ENCODE measurements at places on chromosomes 16 and 17. TPM values are rescaled to one million over a fixed set of nuclear protein-coding genes. Genes with fewer than 3 reads are reported as not detected.

DNA sequence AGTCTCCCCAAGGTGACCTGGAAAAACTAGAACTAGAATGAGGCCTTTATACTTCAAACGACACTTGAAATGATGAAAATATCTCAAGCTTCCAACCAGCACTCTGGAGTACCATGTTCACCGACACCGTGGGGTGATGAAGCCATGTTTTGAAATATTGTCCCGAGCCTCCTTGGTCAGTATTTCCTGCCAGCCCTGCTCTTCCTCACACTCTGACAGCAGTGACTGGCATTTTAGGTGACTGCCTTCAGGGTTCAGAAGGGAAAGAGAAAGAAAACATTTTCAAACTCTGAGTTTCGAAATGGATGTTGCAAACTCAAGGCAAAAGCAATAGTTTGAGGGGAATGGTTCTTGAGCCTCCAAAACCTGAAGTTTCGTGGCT is 39.3 kb upstream of the IRX6 start:
- no peaks in the 10 kb centered on the region for H3K36me3 ChIP-seq
- H3K4me1 ChIP-seq: no peaks in the 10 kb centered on the region
- H3K27ac ChIP-seq: no peak overlapping the region
- no peaks in the 10 kb centered on the region for H3K27me3 ChIP-seq

- peaks cover 2% of the 10 kb centered on the region for H3K27me3 ChIP-seq
- no peak overlapping the region for H3K27ac ChIP-seq
- no peak for DNase-seq
- H3K4me3 ChIP-seq: no peak overlapping the region
- no peaks in the 10 kb centered on the region for H3K36me3 ChIP-seq
Observed at GRCh38 chr16:71520550-71520949, 5.7 kb upstream of the CHST4 start.

The TBC1D26 gene
- not detected for total RNA-seq

The CNTNAP1 gene
- total RNA-seq: 3.6 TPM
